IPS DF 6.9 (cell line): ENCODE measurements at places on chromosomes 4 and X.

GRCh38 chr4:98209111-98209510, 52.1 kb upstream of the RAP1GDS1 start:
- no peak for DNase-seq

DNA sequence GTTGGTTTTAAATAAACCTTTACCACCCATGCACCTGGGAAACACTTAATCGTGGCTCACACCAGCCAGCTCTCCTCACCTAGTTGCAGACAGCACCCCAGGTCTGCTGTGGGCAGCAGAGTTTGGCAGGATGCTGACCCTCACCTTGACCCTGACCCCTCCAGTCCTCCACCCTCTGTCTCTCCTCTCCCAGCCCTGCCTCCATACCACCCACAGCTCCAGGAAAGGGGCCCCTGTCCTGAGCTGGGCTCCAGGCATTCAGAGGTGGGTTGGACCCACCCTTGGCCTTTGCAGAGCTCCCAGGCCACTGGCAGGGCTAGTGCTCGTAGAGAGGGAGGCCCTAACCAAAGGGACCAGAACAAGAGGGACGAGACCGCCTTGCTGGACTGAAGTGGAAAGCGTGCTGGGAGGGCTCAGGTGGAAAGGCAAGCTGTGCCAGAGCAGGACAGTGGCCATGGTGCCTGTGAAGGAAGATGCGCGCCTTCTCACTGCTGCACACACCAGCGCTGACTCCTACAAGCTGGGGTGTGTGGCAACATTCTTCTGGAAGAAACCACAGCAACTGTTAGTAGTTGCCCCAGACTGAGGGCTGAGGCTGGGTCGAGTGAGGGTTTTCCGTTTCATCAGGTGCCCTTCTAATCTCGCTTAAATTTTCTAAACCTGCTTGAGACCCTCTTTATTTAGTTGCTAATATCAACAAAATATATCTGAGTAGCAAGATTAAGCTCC, 10.7 kb upstream of the S100P start:
- no peak for DNase-seq

DNA sequence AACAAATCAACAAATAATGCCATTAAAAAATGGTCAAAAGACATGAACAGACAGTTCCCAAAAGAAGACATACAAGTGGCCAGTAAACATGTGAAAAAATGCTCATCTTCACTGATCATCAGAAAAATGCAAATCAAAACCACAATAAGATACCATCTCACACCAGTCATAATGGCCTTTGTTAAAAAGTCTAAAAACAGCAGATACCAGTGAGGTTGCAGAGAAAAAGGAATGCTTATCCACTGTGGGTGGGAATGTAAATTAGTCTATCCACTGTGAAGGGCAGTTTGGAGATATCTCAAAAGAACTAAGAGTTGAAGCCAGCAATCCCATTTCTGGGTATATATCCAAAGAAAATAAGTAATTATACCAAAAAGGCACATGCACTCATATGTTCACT, 668.1 kb upstream of the CPEB2 start:
- DNase-seq: no peak

- no peak for DNase-seq
These were observed 18.9 kb downstream of the DNAJB14 start for GRCh38 chr4:99927566-99927965.

GRCh38 chr4:56817840-56818491, 3.5 kb downstream of the SPINK2 start:
- no peak for DNase-seq

DNA sequence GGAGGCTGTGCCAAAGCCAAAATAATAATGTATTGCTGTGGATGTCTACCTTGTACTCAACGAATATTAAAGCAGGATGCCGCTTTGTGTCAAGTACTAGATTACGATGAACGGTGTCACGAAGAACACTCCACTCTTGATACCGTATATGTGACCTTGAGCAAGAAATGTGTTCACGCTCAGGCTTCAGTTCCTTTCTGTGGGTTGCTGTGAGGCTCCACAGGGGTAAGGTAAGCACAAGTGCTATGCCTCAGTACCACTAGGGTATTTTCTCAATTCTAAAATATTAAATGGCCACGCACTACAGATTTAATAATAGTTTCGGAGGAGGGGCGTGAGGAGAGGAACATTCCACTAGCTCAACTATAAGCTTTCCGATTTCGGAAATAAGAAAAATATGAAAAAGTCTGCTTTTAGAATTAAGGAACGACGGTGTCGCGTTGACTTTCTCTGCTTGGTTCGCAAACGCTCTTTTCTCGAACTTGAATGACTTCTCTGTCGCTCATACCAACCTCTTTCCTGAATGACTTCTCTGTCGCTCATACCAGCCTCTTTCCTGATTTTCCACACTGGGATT, 607 bp upstream of the SCOC start:
- DNase-seq: no peak

DNA sequence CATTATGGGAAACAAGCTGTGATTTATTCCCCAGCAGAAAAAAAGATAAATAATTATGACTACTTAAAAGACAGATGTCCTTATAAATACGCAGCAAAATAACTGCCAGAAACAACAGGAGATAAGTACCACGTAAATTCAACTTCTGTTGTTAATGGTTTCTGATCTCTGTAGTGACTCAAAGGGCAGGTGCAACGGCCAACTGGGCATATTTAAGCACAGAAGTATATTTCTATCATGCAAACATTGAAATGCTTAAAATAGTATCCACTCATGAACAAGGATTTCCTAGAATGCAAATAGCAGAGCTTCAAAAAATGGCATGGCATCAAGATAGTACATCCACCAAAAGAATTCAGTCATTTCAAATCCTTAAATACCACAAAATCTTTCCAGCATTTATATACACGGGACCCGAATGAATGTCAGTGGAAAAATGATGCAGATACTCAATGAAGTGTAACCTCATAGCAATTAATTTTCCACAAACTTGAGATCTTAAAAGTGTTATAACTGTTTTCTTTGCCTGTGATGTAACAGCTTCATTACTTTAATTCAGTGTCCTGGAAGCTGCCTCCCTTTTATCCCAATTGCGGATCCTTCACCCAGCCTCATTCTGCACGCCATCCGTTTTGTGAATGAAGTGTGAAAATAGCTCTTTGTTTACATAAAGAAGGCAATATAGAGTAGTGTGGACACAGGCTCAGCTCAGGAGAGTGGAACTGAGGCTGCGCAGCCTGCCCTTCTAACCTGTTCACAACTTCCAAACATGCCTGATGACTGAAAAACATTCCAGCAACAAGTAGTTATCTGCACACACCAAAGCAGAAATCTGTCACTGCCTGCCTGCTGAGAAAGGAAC, 10.2 kb downstream of the PDGFC start:
- DNase-seq: no peak

GRCh38 chrX:20523626-20524312, 257.1 kb upstream of the RPS6KA3 start:
- DNase-seq: no peak

DNA sequence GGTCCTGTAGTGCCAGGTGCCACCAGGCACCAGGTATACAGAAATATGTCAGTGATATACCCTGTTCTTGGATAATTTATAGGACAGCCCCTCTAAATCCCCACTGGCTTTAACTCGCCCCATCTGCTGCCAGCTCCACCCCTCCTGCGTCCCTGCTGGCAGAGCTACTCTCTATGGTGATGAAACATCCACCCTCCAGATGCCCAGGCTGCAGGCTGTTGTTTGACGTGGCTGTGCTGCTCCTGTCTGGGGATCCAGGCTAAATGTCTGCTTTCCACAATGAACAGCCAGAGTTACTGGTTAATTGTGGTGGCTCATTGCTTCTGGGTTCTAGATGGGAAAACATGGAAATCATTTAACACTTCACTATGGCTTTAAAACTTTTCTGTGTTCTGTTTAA, 12.9 kb downstream of the NHSL2 start:
- no peak for DNase-seq

GRCh38 chr4:17490575-17491059, 21.3 kb downstream of the QDPR start:
- DNase-seq: no peak

- no peak for DNase-seq
These were observed 104.5 kb downstream of the APOOL start for GRCh38 chrX:85108165-85108564.

- no peak for DNase-seq
These were observed 30.3 kb downstream of the UCHL1 start for GRCh38 chr4:41287005-41287404.

GRCh38 chr4:129403848-129404247, 307.9 kb downstream of the C4orf33 start:
- DNase-seq: no peak

DNA sequence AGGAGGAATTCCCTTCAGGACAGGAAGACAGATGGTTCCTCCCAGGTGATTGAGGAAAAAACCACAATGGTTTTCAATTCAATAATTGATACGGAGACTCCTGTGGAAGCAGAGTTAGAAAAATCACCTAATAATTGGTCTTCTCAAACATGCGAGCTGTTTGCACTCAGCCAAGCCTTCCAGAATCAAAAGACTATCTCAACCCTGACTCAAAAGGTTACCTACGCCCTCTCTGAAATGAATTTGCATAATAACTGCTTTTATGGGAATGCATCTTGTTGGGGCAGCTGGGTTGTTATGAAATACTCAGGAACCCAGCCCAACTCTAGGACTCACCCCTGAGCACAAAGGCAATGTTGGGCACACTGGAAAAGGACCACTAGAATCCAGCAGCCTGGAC, 66.9 kb upstream of the ARSJ start:
- no peak for DNase-seq

DNA sequence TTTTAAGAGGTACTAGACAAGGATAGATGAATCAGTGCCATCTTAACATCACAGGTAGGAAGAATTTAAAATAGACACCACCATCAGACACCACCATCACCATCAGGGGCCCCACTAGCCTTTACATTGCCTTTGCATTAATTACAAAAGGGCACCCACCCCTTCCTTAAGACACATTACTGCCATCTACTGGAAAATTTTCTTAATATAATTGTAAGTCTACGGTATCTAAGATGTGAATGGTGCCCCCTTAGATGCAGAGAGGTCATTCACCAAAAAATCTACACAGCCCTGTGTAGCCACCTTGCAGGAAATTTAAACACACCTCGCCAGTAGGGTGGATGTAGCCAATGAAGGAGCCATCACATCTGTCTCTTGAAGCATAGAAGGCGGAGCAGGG, 184.1 kb downstream of the MID1IP1 start:
- DNase-seq: no peak

DNA sequence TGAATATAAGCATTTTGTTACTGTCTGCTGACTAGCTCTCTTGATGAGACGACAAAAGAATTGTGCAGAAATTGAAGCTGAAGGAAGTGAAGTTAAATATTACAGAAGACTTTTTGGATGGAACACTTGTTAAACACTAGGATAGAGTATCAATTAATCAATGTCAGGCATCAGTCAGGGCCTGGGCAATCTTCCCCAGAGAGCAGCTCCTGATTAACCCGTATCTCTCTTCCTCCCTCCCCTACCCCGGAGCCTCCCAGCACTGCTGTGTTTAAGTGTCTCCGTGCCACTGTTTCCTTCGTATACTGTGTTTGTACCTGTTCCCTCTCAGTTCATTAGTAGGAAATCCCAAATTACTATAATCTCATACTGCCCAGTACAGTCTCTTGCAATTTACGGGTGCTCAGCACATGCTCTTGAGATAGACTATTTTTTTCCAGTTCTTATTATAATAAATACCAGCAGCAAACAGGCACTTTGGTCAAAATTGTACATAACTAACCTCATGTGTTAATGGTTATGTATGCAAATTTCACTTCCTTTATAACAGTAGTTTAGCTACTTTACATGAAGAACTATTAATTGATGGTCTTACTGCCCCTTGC, 765.7 kb upstream of the FTHL17 start:
- DNase-seq: no peak

DNA sequence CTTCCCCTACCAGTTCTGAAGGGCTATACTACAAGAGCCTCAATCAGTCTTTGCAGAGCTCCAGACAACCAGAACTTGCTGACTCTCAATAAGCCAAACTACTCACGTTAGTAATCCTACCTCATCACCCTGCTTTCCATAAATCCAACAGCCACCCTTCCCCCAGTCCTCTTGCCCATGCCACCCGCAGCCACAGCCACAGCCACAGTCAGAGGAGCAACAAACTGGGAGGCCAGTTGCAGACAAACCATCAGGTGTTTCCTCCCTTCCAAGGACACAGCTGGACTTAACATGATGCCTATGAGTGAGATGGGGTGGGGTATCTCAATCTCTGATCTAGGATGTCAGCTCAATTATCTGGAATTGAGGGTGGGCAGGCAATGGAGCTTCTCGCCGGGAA, 1.0 kb downstream of the GABRA3 start:
- no peak for DNase-seq

GRCh38 chr4:25881193-25881592, 18.4 kb upstream of the SEL1L3 start:
- no peak for DNase-seq

DNA sequence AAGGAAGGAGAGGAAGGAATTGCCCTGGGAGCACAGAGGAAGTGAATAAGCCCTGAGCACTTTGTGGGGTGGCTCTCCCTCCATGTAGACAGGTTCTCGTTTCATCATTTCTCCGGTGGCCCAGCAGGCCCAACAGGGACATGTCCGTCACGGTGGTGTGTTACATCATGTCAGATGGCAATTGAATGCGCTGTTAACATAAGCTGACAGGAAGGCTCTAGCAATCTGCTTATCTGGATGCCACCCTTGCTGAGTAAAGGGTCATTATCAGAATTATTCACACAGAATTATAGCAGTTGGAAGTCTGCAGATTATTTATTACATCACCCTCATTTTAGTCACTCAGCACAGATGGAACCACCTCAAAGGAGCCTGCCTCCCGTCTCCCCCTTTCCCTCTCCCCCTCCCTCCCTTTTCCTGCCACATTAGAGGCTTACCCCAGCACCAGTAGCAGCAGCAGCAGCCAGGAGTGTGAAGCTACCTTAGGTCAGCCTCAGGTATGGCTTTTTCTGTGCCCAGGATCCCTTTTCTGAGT, 124.3 kb upstream of the TRIM2 start:
- no peak for DNase-seq

- DNase-seq: no peak
These were observed 91.1 kb upstream of the PGRMC2 start for GRCh38 chr4:128378668-128379067.

DNA sequence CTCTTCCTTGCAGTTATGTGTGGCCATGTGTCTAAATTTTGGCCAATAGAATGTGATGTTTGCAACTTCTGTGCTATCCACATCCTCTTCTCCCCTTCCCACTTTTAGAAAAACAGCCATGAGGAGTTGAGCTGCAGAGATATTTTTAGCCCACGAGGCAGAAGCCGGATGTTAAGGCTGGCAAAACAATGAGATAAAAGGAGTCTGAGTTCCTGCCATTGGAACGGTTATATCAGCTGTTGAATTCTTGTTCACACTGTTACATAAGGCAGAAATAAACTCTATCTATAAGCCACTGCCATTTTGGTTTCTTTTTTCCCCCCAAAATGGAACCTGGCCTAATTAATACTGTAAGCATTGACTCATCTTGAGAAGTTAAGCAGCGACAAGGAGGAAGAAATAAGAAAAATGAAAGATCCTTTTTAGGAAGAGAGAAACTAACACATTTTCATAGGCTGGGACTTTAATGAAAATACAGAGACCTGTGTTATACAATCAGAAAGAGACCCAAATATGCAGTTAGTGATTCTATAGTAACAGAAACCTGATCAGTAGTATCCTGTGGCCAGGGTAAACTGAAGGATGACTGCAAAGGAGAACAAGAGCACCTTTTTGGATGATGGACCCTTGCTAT, 200.5 kb downstream of the INPP4B start:
- no peak for DNase-seq

GRCh38 chr4:153728151-153728550, 31.7 kb downstream of the RNF175 start:
- no peak for DNase-seq

- DNase-seq: peak; percentile 11
These were observed 47.0 kb upstream of the MID1IP1 start for GRCh38 chrX:38754102-38754790.

GRCh38 chr4:14749910-14750309, 252.4 kb upstream of the CPEB2 start:
- no peak for DNase-seq
